ENCODE measurements at places on chromosomes 11 and 22.

DNA sequence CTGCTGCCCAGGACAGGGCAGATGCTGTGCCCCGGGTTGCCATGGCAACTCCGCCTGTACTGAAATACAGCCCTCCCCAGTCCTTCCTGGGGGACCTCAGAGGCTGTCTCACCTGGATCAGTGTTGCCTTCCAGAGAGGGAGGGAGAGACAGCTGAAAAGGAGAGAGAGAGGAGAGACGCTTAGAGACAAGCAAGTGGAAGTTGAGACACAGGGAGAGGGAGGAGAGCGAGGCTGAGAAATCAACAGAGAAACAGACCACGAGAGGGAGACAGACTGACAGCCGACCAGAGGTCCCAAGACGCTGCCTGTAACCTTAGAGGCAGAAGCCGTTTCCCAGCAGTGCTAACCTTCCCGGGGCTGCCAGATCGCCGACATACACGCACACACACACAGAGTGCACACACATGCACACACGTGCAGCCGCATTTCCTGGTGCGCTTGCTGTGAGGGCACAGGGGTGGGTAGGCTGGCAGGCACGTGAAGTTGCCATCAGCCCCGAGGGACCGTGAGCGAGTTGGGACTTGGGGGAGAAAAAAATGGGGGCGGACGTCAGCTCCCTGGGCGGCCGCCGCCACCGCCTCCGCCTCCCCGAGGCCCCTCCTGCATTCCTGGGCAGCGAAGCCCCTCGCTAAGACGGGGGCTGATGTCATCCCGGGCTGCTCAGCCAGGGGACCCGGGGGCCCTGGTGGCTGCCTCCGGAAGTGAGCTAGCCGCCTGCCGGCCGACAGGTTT lies 88.6 kb upstream of the CRYBB3 start:
- DNase-seq, result peak; percentile 83

- no peak for DNase-seq
Measured at GRCh38 chr11:10118865-10119264, 175.2 kb downstream of the SBF2 start.

- DNase-seq, result no peak
Measured at GRCh38 chr11:6646918-6647679, 8.5 kb downstream of the DCHS1 start.

GRCh38 chr11:131190446-131190845 lies 180.0 kb upstream of the NTM start:
- no peak for DNase-seq

- no peak for DNase-seq
Measured at GRCh38 chr11:4202749-4203148, 108.2 kb downstream of the RRM1 start.

DNA sequence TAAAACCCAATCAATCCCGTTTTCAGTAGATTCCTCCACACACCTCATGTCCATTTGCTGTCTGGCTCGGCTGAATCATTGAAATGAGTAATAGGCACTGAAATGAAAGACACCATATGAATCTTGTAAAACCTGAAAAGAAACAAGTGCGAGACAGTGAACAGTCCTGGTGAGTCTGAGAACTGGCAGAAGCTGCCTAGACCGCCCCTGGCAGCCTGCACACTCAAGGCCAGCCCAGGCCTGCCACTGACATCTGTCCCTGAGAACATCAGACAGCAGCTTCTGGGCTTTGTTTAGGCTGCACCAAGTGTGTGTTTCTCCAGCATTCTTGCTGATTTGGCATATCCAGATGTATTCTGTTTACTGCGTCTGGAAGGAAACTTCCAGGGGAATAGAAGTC lies 44.8 kb downstream of the ENDOD1 start:
- DNase-seq, result no peak

- no peak for DNase-seq
Measured at GRCh38 chr11:27339941-27340340, 23.1 kb downstream of the CCDC34 start.

- DNase-seq, result no peak
Measured at GRCh38 chr11:65053827-65054508, 4.4 kb downstream of the NAALADL1 start.

DNA sequence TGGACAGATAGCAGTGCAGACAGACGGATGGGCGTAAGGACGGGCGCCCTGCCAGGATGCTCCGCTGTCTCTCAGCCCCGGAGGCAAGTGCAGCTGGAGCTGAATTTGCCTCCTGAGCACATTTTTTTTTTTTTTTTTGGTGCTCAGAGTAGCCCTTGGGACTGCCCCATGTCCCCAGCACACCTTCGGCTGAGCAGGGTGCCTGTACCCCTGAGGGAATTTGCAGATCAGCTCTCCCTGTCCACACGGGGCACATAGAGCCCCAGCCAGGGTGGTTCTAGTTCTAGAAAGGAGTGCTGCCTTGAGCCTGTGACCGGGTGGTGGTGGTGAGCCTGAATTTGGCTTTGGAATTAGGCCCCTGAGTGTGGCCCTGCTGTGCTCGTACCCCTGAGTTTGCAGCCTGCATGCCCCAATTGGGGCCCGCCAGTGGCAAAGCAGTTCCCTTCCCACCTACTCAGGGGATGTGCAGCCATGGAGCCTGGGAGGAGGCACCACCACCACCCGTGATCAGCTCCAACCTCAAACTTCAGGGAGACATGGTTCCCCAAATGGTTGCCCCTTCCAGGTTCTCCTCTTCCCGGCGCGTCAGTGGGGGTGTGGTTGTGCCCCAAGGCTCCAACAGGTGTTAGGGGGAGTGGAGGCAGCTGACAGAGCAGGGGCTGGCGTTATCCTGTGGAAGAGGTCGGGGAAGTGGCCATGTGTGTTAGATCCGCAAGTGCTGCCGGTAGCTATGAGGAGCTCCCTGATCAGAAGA lies 1232.7 kb downstream of the BRD1 start:
- DNase-seq, result no peak

DNA sequence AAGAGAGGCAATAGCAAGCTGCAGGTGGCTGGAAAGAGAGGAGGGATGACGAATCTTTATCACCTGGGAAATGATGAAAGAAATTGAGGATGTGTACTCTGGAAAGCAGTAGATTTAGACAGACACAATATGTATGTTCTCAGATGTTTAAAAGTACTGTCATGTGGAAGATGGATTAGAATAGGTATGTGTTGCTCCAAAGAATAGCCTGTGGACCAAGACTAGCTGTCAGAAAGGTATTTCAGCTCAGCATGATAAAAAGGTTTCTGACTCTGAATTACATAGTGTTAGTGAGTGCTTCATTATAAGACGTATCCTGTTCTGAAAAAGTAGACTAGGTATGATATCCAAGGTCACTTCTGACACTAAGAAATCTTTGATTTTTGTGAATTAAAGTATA lies 322.4 kb downstream of the CNTN5 start:
- DNase-seq, result peak; percentile 15

DNA sequence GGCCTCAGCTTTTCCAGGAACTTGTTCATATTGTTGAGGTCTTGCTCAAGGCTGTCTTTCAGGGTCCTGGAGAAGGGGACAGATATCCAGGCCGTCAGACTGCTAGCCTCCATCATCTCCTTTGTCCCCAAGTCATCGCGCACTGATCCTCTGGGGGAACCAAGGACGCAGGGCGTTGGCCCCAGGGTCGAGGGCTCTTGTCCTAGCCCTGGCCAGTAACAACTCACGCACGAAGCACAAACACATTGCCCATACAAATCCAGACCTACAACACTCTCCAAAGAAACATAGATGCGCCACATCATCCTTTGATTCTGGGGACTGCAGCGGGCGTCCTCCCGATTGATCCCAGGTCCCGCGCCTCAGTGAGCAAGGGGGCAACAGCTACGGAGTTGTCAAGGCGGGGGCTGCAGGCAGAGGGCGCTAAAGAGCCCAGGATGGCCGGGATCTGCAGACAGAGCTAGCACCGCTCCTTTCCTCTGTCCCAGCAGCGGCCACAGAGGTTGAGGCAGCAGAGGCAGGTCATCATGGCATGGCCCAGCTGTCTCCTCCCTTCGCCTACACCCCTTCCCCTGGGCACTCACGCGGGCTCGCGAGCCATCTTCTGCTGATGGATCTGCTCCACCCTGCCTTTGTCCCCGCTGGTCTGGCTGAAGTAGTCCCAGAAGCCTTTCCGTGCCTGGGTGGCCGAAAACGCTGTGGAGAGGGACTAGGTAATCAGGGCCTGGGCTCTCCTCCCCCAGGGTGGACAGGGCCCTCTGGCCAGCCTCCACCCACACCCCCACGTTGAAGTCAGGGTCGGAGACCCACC lies 472 bp downstream of the APOA5 start:
- DNase-seq, result peak; percentile 77

DNA sequence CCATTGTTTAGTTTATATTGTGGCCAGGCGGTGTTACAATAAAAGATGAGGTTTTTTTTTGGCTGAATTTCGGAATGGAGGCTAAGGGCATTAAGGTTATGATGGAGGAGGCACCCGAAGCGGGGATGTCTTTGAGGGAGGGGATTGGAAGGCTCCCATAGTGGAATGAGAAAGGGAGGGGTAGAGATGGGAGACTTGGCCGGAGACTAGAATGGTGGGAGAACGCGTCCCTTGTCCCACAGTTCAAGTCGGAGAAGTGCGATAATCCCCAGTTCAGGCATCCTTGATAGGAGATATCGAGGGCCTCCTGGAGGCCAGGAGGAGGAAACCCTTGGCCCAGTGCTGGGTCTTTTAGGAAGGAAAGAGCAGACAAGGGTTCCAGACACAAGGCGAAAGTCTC lies 21.6 kb downstream of the ZNF195 start:
- DNase-seq, result no peak

Data from NCI-H146 (cell line).